AG09309 (cell line): ENCODE measurements at places on chromosomes 5 and 9.

DNA sequence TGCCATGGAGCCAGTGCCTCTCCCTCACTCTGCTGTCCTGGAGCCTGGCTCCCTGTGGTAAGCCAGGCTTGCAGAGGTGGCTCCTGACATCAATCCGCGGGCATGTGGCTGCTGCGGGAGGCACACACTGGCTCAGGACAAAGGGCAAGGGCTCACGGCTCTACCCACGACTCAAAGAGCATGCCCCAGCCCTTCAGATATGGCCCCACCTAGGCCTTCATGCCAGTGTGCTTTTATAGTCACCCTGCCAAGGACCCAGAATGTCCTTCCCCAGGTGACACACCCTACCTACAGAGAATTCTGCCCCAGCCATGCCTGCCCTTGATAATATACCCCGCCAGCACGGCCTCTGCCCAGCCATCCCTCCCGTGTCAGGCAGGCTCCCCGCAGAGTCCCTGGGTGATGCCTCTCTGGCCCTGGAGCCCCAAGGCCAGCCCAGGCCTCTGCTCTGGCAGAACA is 1.6 kb downstream of the MGAT4B start:
- no peak for DNase-seq

DNA sequence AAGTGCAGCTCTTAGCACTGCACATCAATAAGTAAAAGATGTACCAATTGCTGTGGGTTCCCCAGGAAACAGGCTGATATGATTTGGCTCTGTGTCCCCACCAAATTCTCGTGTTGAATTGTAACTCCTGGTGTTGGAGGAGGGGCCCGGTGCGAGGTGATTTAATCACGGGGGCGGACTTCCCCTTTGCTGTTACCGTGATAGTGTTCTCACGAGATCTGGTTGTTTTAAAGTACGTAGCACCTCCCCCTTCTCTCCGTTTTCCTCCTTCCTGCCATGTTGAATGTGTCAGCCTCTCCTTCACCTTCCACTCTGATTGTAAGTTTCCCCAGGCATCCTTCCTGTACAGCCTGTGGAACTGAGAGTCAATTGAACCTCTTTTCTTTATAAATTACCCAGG is 93.2 kb upstream of the ACTBL2 start:
- no peak for DNase-seq

- no peak for DNase-seq
Observed at GRCh38 chr9:4177970-4178758, 121.7 kb downstream of the GLIS3 start.

GRCh38 chr9:105859428-105860091 is 165.2 kb downstream of the TMEM38B start:
- no peak for DNase-seq

- DNase-seq, result no peak
Observed at GRCh38 chr9:2157277-2158110, 142.3 kb downstream of the SMARCA2 start.

DNA sequence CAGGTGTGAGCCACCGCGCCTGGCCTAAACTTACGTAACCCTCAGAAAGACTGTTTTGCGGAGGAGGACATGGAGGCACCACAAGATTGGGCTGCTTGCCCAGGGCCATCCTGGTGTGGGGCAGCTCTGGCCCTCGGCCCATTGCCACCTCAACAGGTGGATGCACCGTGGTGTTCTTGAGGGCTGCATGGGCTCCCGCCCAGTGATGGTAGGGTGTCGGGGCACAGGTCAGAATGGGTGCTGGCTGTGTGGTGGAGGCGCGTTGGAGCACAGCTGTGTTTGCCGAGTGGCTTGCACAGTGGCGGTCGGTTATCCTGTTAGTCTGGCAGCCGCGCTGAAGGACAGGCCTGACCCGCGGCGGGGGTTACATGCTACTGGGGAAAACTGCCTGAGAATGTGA is 196.9 kb downstream of the CACNA1B start:
- DNase-seq, result no peak

GRCh38 chr5:108696951-108697715 is 50.6 kb upstream of the FER start:
- DNase-seq, result no peak

GRCh38 chr9:34656992-34657391 is 5.0 kb downstream of the IL11RA start:
- DNase-seq, result no peak

GRCh38 chr9:35904338-35904737 is 1.7 kb upstream of the HRCT1 start:
- DNase-seq, result no peak

DNA sequence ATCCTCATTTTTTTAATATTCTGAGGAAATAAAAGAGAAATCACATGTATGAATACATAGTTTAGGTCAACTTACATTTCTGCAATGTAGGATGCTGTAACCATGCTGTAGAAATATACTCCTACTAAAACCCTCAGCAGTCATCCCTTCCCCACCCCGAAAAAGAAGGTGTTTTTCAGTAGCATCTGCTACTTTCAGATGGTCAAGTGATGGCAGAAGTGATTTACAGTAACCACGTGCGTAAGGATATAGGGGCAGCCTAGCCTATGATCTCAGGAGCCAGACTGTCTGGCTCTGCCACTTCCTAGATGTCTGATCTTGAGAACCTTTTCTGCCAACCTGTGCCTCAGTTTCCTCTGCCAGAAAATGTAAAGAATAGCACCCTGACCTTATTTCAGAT is 26.0 kb upstream of the SYK start:
- no peak for DNase-seq

DNA sequence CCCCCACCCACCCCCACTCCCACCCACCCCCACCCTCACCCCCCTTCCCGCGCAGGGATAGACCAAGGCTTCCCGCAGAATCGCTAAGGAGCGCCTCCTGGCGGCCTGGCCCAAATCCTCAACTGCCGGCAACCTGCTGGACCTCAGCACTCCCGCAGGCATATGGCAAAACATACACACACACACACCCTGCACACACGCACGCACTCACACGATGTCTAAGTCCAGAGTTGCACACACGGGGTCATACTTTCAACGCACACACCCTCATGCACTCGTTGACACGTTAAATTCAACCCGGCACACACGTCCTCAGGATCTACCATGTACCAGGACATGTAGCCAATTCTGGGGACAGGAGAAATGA is 1.7 kb downstream of the CPLX2 start:
- DNase-seq, result no peak

DNA sequence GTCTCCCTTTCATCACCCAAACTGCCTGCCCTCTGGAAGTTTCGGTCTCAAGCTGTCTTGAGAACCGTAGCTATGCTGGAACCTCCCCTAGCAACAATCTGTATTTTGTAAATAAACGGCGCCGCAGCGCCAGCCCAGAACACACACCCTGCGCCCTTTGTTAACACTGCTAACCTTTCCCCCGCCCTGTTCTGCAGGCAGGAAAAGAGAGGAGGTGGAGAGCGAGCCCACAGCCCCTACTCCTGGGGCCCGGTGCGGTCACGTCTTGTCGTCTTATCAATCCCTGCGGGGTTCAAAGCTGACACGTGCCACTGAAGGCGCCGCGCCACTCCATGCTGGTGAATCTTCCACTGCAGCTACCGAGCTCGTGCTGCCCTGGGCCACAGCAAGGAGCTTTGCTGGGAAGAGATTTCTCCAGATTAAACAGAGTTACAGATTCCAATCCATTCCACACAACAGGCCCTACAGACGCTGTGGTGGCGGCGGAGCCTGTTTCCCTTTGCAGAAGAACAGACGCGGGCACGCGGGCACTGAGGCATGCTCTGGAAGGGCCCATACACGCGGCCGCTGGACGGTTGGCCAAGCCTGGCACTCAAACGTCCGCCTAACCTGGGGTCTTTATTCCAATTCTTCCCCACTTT is 25.3 kb downstream of the ZDHHC11B start:
- no peak for DNase-seq

DNA sequence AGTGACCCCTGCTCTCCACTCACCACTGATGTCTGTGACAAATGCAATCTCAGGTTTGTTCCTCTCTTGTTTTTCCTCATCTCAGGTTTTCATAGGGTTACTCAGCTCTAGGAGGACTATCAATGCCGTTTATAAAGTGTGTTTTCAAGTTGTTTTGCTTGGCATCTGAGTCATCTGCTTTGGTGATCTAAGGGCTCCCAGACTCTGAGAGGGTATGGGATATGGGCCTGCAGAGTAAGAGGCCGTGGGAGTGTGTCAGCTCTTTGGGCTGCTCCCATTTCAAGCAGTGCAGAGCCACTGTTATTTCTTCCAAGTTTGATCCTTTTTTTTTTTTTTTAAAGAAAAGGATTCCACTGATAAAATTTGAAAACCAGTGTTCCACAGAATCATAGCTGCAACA is 46.3 kb downstream of the NNT start:
- DNase-seq, result no peak

DNA sequence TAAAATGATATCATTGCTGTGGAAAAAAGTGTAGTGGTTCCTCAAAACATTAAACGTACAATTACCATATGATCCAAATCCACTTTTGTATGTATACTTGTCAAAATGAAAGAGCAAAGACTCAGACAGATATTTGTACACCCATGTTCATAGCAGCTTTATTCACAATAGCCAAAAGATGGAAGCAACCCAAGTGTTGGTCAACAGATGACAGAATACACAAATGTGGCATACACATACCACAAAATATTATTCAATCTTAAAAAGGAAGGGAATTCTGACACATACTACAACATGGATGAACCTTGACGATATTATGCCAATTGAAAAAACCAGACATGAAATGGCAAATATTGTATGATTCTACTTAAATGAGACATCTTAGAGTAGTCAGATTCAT is 524.5 kb upstream of the WWC1 start:
- no peak for DNase-seq

DNA sequence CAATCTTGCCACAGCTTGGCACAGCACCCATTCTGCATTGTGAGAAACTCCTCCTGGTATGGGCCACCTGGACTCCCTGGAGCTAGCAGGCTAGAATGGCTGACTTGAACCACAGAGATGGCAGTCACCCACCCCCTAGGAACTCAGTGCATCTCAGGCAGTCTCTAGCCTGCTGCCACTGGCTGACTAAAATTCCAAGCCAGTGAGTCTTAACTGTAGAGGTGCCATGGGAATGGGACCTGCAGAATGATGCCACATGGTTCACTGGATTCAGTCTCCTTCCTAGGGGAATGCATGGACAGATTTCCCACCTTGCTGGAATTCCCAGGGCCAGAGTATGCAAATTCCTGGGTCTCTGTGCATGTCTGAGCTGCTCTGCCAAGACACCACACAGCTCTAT is 382.9 kb downstream of the MAN2A1 start:
- DNase-seq, result no peak

DNA sequence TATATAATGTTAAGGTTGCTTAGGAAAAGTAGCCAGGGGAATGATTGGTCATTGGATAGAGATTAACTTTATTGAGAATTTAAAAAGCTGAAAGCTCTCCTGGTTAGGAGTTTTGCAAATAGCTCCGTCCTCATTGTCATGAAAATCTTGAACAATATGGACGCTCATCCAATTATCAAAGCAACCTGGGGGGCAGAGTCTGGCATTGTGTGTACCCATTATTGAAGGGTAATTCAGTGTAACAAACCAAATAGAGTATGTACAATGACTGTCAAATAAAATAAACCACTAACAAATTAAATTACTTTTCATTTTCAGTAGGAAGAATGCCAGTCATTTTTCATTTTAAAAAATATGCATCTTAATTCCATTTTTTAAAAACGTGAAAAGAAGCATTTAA is 144.0 kb upstream of the GPR151 start:
- DNase-seq, result no peak

- no peak for DNase-seq
Observed at GRCh38 chr5:78269088-78269703, 25.3 kb downstream of the AP3B1 start.

DNA sequence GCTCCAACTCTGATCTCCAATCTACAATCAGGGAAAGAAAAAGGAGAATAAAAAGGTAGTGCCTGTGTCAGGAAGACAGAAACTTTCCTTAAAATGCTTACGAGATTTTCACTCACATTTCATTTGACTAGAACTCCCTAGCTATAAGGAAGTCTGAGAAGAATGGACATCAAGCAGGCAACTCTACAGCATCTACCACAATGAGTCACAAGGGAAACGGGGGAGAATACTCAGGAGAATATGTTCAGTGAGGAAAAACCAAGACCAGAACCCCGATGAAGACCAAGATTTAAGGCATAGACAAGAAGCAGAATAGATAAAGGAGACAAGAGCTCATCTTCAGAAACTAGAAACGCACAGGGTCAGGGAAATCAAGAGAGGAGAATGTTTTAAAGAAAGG is 9.0 kb upstream of the SETD9 start:
- no peak for DNase-seq

DNA sequence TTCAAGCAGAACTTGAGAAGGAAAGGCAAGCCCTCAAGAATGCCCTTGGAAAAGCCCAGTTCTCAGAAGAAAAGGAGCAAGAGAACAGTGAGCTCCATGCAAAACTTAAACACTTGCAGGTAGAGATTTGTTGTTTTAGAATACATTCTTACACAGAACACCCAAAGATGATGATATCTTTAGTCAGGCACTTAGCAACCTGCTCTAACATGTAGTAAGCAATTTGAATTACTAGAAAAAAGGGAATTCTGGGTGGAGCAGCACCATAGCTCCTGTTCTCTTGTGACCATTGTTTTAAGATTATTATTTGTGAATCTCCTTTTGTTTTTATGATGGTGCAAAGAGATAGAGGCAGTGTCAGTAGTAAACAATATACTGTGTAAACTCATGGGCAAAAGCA is 63.1 kb downstream of the RAB14 start:
- DNase-seq, result no peak

DNA sequence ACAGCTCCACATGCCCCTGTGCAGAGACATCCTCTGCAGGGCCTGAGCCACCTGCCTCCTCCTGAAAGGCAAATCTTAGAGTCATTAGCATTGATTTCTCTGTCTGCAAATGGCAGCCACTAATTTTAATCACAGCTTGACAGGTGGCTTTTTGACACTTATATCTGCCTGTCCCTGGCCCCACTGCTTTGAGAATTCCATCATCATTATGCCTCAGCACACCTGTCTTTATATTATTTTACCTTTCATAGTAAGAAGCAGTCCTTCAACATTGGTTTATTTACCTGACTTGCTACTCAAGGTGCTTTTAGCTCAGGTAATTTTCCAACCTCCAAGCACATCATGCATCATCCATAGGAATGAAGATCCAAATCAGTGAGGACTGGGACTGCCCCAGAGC is 451.3 kb downstream of the MTRR start:
- DNase-seq, result no peak

GRCh38 chr5:50663636-50664035 is 2.8 kb upstream of the PARP8 start:
- no peak for DNase-seq

- no peak for DNase-seq
Observed at GRCh38 chr9:84174486-84174885, 166.1 kb downstream of the SLC28A3 start.
